Activated naive CD4-positive, alpha-beta T cell treated with anti-CD3 and anti-CD28 coated beads, Interleukin-2, amount 50 U/mL, for 16 hours (primary cell): ENCODE measurements at places on chromosomes 13 and 19.

DNA sequence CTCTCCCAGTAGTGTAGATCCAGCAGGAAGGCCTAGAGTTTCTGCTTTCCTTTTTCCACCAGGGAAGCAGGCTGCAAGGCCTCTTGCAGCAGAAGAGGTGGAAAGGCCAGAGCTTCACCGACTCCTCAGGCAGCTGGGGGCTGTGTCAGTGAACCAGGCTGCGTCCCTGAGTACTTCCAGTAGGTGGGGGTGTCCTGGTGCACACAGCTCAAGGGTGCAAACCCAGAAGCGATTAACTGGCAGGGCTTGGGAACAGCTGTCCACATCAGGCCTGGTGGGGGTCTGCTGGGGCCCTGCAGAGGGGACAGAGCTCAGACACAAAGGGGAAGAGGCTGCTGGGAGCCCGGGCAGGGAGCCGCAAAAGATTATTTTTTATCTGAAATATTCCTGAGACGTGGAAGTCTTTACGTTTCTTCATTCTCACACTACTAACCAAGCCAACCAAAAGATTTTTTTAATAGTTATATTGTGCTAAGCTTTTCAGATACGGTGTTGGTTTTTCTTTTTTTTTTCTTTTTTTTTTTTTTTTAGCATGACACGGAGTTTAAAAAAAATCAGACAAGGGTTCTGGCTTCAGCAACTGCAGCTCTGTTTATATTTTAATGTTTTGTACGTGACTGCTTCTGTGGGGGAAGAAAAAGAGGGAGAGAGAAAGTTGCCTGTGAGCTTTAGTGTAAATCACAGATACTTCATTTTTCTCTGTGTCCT lies 11.0 kb downstream of the TSHZ3 start:
- no peak for DNase-seq

GRCh38 chr13:46062185-46062584 lies 9.6 kb upstream of the ZC3H13 start:
- no peak for DNase-seq

DNA sequence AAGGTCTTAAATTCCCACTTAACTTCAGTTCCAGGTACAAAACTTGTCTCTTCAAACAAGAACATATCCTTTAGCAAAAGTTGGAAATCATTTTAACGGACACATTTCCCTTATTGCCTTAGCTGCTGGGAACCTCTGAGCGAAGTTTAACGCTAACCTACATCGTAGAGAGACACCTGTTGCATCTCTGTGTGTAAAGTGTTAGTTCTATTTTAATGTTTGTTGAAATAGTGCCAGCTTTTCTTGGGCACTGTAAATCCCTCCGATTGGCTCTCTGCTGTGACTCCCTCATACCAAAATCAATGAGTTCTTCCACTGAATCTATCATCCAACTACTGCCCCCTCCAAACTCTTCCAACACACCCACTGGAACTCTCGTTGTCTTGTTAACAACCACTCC lies 2.3 kb upstream of the HIF3A start:
- DNase-seq: no peak

- no peak for DNase-seq
Measured at GRCh38 chr13:77833331-77833863, 85.2 kb downstream of the EDNRB start.

DNA sequence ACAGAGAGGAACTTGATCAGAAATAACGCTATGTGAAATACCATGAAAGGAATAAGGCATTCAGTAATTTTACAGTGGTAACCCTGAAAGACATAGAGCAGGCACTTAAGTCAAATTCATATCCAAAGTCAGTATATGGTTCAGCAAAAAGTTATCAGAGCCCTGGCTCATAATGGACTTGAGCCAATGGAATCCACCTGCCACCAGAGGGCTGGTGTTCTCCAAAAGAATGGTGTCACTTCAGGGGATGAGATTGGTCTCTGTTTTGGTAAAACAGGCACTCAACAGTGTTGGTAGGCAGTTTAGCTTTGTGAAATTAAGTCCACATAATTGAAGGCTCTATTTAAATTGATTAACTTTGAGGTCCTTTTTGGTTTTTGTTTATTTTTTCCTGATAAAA lies 93.9 kb downstream of the LIG4 start:
- DNase-seq: no peak

- peak; percentile 74 for DNase-seq
Measured at GRCh38 chr19:13207846-13208671, 57.8 kb downstream of the IER2 start.

GRCh38 chr19:4130744-4131438 lies 7.0 kb upstream of the MAP2K2 start:
- DNase-seq: no peak

- DNase-seq: no peak
Measured at GRCh38 chr13:32036757-32037156, 5.2 kb downstream of the FRY start.

DNA sequence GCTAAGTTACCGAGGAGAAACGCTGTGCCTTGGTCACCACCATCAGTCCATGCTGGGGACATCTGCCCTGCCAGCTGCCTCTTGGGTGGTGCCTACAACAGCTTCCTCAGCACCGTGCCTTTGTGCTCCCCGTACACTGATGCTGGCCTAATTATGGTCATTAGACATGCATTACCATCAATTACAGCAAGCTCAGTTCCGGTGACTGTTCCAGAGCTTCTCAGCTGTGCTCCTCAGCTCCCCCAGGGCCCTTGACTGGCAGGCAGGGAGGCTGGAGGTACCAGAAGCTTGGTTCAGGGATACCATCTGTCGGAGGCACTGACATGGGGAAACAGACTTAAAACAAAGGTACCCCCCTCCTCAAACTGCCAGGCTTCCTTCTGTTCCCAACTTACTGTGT lies 40.2 kb downstream of the CILP2 start:
- DNase-seq: no peak

DNA sequence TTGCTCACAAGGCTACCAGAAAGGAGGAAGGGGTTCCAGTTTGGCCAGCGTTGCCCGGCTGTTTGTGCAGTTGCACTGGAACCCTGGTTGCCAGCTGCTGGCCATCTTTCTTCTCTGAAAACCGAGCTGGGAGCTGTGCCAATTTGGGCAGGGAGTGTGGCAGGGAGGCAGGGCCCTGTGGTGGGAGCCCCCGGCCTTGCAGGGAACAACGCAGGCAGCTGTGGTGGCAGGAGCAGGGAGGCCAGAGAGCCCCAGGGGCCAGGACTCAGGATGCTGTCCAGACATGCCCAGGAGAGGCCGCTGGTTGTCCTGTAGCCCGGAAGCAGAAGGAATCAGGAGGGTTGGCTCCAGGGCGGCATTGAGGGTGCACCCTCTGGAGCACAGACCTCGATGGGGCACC lies 4.8 kb downstream of the KMT5C start:
- DNase-seq: no peak

DNA sequence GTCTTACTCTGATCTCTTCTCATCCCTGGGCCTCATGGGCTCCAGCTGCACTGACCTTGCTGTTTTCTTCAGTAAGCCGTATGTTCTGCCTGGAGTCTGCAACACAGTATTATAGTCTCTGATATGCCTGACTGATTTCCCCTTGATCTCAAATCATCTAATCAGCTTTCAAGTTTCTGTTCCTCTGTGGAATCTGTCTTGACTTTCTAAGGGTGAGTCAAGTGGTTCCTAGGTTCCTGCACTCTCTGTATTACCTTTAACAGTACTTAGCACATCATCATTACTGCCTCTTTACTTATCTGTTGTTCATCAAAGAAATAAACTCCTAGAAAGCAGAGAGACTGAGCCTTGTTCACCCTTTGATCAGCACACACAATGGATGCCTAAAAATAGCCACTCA lies 350.7 kb downstream of the LMO7 start:
- no peak for DNase-seq

DNA sequence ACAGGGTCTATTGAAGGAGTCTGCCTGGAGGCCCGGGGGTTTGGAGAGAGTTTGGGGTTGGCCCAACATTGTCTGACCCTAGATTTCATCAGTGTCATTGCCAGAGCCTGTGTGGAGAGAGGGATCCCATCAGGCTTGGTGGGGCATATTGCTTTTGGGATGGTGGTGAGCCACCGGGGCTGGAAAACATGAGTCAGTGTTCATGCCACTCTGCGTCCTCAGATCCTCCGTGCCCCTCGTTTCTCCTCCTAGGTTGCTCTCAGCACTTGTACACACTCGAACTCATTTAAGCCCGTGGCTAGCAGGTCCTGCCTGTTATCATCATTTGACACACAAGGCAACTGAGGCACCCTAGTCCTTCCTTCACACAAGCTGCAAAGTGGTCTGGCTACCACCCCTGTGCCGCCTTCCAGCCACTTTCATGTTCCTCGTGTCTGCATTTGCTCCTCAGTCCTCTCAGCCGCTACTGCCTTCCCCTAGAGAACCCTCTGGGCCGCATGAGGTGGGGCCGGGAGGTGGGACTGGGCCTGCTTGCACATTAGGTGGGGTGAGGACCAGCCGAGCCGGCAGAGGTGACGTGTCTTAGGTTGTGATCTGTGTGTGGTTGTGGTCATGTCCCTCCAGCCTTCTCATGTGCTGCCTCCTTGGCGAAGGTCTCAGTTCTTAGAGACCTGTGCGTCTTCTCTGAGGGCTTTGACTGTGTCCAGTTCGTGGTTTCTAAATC lies 3.6 kb downstream of the NACC1 start:
- DNase-seq: no peak
